ENCODE measurements at places on chromosomes 5 and 9.

DNA sequence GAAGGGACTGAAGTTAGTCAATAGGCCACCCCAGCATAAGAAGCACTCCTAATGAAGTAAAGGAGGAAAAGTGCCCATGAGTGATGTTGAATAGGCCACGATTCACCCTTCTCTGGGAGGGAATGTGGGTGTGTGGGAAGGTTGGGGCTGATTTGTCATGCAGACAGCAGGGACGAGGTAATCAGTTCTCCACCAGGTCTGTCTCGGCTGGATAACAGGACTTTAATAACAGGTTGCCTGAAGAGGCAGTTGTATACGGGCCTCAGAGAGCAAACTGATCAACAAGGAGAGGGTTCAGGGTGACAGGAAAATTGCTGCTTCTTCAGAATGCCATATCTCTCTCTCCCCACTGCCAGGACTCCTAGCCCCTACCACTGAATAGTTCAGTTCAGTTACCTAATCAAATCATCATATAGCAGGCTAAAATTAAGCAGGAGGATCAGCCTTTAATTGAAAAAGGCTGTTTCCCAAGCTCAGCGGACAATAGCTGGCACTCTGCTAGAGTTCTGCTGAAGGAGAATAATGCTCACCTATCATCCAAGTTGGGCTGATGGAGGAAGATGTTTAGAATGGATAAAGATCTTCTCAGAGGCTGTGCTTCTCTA, 43.6 kb upstream of the SMIM32 start:
- DNase-seq, result no peak

- DNase-seq, result no peak
These were observed 127.1 kb upstream of the SAP30L start for GRCh38 chr5:154318691-154319090.

- no peak for DNase-seq
These were observed 59.1 kb downstream of the DEPDC1B start for GRCh38 chr5:60640901-60641300.

- no peak for DNase-seq
These were observed 115.7 kb downstream of the FSTL4 start for GRCh38 chr5:133496631-133497030.

DNA sequence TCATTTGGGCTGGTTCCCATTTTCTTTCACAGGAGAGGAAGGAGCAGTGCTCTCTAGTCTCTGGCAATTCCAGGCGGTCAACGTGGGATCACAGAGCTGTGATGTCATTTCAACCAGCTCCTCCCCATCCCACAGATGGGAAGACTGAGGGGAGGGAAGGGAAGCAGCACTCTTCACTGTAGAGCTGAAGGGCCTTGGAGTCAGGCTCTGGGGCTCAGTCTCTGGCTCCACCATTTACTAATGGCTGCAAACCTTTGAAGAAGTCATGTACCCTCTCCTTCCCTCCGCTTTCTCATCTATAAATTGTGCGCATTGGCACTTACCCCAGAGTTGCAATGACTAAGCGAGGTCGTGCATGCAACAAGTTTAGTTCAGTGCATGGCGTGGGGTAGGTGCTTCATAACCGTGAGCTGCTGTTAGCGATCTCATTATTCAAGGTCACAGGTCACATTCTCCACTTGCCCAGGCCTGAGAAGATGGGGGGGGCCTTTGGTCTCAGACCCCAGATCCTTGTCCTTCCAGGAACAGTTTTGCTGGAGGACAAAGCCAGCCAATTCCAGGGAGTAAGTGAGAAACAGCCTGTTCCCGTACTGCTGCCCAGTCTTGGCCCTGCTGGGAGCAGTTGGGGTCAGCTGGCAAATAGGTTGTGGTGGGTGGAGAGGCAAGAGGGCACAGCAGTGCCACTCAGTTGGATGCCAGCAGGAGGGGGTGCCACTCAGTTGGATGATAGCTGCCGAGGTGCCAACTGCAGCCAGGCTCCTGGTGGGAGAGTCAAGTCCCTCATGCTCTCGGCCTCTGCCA, 136.7 kb downstream of the RGS3 start:
- no peak for DNase-seq

DNA sequence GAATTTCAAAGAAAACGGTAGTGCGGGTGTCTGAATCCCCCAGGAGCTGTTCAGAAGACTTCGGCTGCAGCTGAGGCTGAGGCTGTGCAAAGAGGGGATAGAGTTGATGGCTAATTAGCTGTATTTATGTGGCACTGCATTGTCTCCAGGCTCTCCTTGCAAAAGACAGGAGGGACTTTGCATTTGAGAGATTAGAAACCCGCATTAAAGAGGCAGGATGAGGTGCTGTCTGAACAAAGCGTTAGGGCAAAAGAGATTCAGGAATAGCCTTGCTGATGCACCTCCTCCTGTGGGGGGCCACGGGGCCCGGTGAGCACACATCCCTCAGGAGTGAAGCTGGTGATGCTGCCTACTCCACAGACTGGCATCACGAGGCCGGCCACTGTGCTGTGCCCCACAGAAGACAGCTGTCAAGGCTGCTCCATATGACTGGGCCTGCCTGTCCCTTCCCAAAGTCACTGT, 343.6 kb upstream of the DAP start:
- DNase-seq, result no peak

DNA sequence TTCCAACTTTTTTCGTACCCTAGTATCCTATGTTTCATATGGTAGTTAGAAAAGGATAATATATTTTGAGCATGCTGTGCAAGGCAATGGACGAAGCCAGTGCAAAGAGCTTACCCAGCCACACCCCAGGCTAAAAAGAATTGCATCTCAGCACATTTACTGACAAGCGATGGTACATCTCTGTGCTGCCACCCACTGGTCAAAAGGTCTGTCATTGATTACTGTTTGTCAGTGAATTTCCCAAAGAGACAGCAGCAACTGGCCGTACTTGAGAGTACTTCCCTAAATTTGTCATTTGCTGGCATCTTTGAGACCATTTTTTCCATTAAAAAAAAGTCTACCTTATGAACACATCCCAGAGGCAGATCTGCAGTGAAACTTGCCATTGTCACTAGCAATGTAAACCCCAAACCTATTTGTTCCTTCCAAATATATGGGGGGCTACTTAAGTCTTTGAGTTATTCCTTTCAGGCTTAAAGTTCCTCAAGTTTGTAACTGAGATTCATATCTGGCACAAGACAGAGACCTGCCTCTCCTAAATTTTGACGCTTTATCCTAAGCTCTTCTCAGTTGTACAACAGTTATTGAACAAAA, 184.3 kb downstream of the CTNND2 start:
- DNase-seq, result no peak

DNA sequence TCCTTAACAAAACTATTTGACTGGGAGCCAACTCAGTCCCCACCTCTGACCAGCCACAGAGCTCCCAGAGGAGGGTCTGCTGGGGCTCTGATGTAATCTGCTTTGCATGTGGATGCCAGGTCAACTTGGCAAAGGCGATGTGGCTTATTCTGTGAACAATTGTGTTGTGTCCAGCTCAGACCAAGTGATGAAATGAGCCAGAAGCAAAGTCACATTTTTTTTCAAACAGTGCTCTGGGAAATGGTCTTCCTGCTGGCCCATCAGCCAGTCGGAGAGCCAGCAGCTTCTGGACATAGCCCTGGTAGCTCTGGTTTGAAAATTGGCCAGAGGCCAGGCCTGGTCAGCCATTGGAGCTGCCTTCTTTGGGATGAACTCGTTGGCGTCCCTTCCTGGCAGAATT, 86.5 kb downstream of the ANGPTL2 start:
- no peak for DNase-seq

All from stimulated activated CD4-positive, alpha-beta T cell treated with anti-CD3 and anti-CD28 coated beads, Interleukin-1b, Interleukin-23, amount 100 ng/mL, for 1 hour (primary cell).